Spleen (tissue), 13 donors: ENCODE measurements at places on chromosomes 12 and 14. TPM values are rescaled to one million over a fixed set of nuclear protein-coding genes. Genes with fewer than 3 reads are reported as not detected.

DNA sequence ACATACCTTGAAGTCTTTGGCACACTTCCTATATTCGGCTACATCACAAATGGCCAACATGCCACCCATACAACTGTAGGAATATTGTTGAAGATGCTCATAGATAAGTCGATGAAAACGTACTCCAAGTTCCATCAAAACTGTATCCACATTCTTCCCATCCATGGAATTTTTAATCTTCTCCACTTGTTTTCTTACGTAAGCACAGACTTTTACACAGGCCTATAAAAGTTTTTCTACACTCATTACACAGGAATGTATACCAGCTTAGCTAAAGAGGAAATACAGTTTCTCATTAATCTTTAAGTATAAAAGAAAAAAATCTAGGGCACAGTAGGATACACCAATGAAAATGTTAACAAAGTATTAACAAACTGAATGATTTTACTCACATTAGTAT, 59.1 kb downstream of the EXOC5 start:
- H3K4me3 ChIP-seq: no peak overlapping the region
- no peaks in the 10 kb centered on the region for H3K4me1 ChIP-seq
- H3K36me3 ChIP-seq: peaks cover 82% of the 10 kb centered on the region
- no peaks in the 10 kb centered on the region for H3K27me3 ChIP-seq

GRCh38 chr14:61290701-61291100, 9.6 kb upstream of the TMEM30B start:
- H3K4me1 ChIP-seq: peaks cover 7% of the 10 kb centered on the region
- no peak overlapping the region for H3K4me3 ChIP-seq
- DNase-seq: no peak
- H3K27ac ChIP-seq: no peak overlapping the region
- no peaks in the 10 kb centered on the region for H3K36me3 ChIP-seq

DNA sequence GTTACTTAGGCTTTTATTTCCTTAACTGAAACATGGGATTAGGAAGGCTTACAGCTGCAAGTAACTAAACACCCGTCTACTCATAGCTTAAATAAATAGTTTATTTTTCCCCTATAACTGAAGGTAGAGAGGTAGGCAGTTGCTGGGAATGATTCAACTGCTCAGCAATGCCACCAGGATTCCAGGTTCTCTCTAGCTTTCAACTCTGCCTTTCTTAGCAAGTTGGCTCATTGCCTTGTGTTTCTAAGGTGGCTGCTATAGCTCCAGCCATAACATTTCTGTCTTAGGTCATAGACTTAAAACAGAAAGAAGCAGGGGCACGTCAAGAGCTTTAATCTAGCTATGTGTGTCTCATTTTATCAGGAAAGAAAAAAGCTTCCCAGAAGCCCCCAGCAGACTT, 103.7 kb upstream of the MDM1 start:
- H3K27ac ChIP-seq: no peak overlapping the region
- no peaks in the 10 kb centered on the region for H3K27me3 ChIP-seq
- no peaks in the 10 kb centered on the region for H3K36me3 ChIP-seq
- H3K4me1 ChIP-seq: no peaks in the 10 kb centered on the region
- no peak for DNase-seq
- H3K4me3 ChIP-seq: no peak overlapping the region

The TESPA1 gene
- 13.2 TPM for total RNA-seq

The MOAP1 gene
- total RNA-seq: 16.3 TPM

The HOXC9 gene
- total RNA-seq: not detected
